ENCODE measurements at places on chromosomes 5 and 9. TPM values are rescaled to one million over a fixed set of nuclear protein-coding genes. Genes with fewer than 3 reads are reported as not detected.

The SPATA31A3 gene
- polyA plus RNA-seq: not detected

The SMIM32 gene
- not detected for polyA plus RNA-seq

The RGS7BP gene
- polyA plus RNA-seq: not detected

The EXOSC3 gene
- 36.0 TPM for polyA plus RNA-seq

The HTR1A gene
- not detected for polyA plus RNA-seq

The QRFP gene
- not detected for polyA plus RNA-seq

The PBX3 gene
- polyA plus RNA-seq: 4.2 TPM

The TSSK1B gene
- not detected for polyA plus RNA-seq

The PPP2R2B gene
- polyA plus RNA-seq: 0.63 TPM

The CARTPT gene
- polyA plus RNA-seq: not detected

The SEC61B gene
- polyA plus RNA-seq: 218 TPM

The AK3 gene
- polyA plus RNA-seq: 46.1 TPM

The ARID3C gene
- polyA plus RNA-seq: not detected

The OTULINL gene
- polyA plus RNA-seq: 38.3 TPM

The GBGT1 gene
- polyA plus RNA-seq: not detected

The SLC28A3 gene
- polyA plus RNA-seq: not detected

The DMRT3 gene
- polyA plus RNA-seq: not detected

The AGXT2 gene
- polyA plus RNA-seq: not detected

The FREM1 gene
- polyA plus RNA-seq: not detected

The PCDHA11 gene
- not detected for polyA plus RNA-seq

The ENC1 gene
- not detected for polyA plus RNA-seq

The C9orf50 gene
- polyA plus RNA-seq: not detected

The PCDHGA2 gene
- not detected for polyA plus RNA-seq

The ADGRV1 gene
- polyA plus RNA-seq: not detected

The C1QTNF2 gene
- polyA plus RNA-seq: not detected

The MEF2C gene
- 0.14 TPM for polyA plus RNA-seq

The PHYHD1 gene
- 7.4 TPM for polyA plus RNA-seq

The POU5F2 gene
- not detected for polyA plus RNA-seq

The RANBP17 gene
- not detected for polyA plus RNA-seq

The RAB3C gene
- polyA plus RNA-seq: not detected

The MRPL22 gene
- 88.8 TPM for polyA plus RNA-seq

The ABL1 gene
- 6.4 TPM for polyA plus RNA-seq

The CDC20B gene
- not detected for polyA plus RNA-seq
